ENCODE measurements at places on chromosomes 12 and 14.
A peak's percentile ranks its signal among the peaks of the same experiment; 100 is the strongest.

DNA sequence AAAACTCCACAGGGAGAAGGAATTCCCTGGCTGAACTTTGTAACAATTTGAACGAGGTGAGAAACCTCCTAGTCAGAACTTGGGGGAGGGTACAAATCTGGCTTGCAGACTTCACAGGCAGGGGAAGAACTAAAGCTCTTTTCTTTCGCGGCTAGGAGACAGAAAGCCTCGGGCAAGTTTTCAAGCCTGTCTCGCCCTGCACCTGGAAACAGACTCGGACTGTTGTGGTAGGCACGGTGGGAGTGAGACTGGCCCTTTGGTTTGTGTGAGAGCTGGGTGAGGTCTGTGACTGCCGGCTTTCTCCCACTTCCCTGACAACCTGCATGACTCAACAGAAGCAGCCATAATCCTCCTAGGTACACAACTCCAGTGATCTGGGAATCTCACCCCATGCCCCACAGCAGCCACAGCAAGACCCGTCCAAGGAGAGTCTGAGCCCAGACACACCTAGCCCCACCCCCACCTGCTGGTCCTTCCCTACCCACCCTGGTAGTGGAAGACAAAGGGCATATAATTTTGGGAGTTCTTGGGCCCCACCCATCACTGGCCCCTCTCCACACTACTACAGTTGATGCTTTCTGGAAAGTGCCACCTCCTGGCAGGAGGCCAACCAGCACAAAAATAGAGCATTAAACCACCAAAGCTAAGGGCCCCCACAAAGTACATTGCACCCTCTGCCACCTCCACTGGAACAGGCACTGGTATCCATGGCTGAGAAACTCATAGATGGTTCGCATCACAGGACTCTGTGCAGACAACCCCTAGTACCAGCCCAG is 102.7 kb upstream of the ST8SIA1 start:
- no peak for DNase-seq

- DNase-seq: no peak
Observed at GRCh38 chr12:47314996-47315395, 235.2 kb upstream of the AMIGO2 start.

- no peak for DNase-seq
Observed at GRCh38 chr14:97179573-97179972, 382.4 kb downstream of the VRK1 start.

- DNase-seq: no peak
Observed at GRCh38 chr14:24368212-24368561, 203 bp downstream of the NFATC4 start.

DNA sequence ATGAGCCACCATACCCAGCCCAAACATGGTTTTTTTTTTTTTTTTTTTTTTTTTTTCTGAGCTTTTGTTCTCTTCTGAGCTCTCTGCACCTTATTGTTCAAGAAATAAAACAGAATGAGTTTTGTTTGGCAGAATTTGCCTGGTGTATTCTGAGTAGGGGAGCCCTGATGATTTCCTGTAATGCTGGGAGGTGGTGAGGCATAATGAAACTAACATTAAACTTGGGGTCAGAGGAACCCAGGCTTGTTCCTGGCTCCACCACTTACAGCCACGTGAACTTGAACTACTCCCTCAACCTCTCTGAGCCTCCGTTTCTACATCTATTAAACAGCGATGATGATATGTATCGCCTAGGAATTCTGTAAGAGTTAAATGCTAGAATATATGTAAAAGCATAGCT is 276.3 kb upstream of the CRY1 start:
- DNase-seq: peak; percentile 50

- DNase-seq: no peak
Observed at GRCh38 chr12:81835783-81836182, 76.6 kb upstream of the PPFIA2 start.

- no peak for DNase-seq
Observed at GRCh38 chr14:98183556-98183955, 1088.4 kb downstream of the BCL11B start.

DNA sequence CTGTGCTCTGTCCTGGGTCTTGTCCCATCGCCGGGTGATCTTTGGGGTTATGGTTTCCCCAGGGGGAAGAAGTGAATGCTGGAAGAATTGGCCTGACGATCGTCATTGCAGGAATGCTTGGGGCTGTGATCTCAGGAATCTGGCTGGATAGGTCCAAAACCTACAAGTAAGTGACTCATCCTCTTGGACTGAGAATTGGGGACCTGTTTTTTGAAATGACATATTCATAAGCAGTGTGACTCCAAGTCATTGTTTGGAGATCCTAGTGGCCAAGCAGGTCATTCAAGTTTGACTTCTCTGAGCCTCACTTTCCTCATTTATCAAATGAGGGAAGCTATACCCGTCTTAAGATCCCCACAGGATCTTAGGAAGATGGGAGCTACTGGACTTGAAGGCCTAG is 25.8 kb downstream of the ERG28 start:
- no peak for DNase-seq

GRCh38 chr12:114414866-114415524 is 9.1 kb upstream of the TBX5 start:
- no peak for DNase-seq

DNA sequence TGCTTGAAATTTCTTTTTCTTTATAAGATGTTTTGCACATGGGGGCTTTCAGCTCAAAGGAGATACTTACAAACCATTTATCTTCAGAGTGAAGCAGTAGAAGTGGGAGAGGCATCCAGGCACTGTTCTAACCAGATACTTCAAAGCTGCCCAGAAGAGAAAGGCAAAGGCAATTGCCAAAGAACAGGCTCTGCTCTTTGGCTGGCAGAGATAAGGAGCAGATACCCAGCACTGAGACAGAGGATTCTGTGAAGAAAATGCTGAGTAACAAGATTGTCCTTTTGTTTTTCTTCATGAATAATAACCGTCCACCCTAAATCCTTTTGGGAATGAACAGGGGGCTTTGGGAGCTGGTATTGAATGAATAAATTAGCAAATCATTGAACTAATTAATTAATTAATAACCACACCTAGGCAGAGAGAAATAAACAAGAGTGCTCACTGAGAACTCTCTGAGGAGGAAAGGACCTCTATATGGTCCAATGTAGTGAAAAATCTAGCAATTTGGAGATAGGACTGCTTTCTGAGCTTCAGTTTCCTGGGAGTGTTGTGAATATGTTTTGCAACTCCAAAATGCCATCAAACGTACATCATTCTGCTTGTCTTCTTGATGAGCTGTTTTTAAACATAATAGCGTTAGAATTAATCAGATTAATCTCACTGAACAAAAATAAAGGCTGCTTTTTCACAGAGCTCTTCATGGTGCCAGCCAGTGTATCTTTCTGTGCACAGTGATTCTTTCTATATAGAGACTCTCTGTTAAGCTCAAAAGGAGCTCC is 192.8 kb upstream of the AMIGO2 start:
- DNase-seq: no peak

GRCh38 chr14:102736956-102737355 is 40.3 kb upstream of the TRAF3 start:
- no peak for DNase-seq

GRCh38 chr12:85657836-85658630 is 178.2 kb downstream of the RASSF9 start:
- DNase-seq: no peak

DNA sequence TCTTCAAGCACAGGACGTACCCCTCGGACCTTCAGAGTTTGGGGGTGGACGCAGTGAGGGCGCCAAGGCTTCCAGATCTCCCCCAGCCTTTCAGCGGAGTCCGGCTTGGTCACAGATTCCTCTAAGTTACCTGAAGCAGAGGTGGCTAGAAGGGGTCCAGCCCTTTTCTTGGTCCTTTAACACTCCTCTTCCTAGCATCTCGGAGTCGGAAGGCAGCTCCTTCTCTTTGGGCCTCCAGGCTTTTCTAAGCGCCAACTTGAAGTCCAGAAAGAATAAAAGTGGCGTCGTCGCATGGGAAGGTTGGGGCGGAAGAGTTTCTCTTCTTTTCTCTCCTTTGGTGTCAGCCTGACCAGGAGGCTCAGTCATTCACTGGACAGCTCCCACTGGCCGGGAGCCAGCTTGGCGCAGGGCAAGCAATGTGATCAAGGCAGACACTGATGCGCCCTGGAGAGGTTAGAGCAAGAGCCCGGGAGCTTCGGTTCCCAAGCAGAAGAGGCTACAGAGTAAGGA is 9.6 kb downstream of the OR6S1 start:
- DNase-seq: no peak

- no peak for DNase-seq
Observed at GRCh38 chr14:96482986-96483385, 19.2 kb upstream of the PAPOLA start.

GRCh38 chr12:103729499-103729898 is 111.5 kb downstream of the NT5DC3 start:
- no peak for DNase-seq

DNA sequence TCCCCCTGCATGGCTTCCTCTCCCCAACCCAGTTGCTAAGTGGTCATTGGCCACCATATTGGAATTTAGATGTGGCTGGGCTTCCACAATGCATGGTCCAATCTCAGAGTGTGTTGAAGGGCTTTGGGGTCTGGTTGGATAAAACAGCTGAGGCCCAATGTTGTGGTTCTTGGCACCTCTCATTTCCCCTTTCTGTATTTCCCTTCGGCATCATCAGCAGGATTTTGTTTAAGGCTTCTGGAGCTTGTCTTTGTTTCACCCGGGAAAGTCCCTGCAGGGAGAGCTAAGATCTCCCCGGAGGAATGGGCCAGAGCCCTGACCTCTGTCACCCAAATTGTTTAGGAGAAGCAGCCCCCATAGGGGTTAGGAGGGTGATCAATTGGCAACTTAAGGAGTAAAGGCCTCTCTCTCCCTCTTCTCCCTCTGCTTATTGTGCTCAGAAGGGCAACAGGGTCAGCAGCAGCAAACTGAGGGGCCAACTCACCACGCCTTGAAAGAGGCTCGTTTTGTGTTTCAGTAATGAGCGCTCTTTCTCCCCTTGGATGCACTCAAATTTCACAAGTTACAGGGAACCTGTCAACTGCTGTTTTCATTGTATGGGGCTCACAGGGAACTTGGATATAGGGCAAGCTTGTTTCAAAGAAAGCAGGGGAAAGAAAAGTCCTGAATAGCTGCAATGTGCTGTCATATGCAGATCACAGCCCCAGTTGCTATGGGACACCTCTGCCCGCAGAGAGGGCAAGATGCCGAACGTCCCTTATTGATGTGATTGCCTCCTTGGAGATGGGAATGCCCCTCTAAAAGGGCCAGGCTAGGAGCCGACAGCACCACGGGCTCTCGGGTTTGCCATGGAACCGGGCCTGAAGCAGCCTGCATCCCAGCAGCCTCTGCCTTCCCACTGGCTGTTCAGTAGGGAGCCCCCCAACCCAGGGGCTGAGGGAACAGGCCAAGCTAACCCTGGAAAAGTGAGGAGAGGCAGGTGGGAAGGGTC is 223.7 kb downstream of the ZFP36L1 start:
- DNase-seq: no peak

DNA sequence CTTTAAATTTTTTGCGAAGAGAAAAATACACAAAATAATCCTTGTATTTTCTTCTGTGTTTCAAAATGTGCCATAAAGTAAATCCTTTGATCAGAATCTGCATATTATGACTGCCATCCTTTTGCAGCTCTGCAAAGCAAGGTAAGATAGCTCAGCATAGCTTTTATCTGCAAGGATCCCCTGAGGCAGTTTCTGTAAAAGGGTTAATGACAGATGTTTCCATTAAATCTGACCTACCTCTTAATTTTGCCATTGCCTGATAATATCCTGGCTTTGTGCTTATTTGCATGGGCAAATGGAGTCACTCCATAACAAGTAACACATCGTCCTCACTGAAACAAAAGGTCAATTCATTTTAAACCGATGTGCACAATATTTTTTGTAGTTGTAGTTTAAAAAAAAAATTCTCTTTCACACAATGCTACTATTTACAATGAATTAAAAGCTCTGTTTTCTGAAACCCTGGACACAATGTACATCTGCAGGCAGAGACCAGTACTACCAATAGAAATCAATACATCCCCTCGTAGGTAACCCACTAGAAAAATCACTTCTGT is 108.5 kb upstream of the SOX5 start:
- DNase-seq: no peak

- DNase-seq: no peak
Observed at GRCh38 chr12:91327889-91328288, 145.3 kb upstream of the DCN start.

DNA sequence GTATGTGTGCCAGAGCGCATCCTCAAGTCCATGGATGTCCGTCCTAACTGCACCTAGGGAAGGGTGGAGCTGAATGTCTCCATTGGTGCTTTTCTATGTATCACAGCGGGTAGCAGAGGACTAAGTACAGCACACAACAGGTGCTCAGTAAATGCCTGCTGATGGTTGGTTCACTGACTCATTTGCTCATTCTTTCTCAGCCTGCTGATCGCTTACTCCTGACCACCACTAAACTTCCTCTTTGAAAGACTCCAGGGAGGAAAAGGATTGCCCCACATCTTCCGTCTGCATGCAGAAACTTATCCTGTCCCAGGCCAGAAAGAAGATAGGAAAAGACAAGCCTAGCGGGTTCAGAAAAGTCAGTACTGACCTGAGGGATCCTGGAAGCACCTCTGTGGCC is 66.3 kb downstream of the B4GALNT3 start:
- DNase-seq: no peak

GRCh38 chr12:128318341-128318740 is 51.4 kb downstream of the TMEM132C start:
- no peak for DNase-seq

- no peak for DNase-seq
Observed at GRCh38 chr12:17680220-17680619, 409.8 kb downstream of the RERGL start.

- DNase-seq: no peak
Observed at GRCh38 chr12:93059925-93060665, 131.0 kb upstream of the EEA1 start.

- no peak for DNase-seq
Observed at GRCh38 chr12:22850185-22850584, 225.2 kb downstream of the ETNK1 start.

DNA sequence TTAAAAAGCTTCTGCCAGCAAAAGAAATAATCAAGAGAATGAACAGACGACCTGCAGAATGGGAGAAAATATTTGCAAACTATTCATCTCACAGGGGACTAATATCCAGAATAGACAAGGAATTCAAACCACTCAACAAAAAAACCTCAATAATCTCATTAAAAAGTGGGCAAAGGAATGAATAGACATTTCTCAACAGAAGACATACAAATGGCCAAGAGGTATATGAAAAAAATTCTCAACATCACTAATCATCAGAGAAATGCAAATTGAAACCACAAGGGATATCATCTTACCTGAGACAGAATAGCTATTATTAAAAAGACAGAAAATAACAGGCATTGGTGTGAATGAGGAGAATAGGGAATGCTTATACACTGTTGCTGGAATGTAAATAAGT is 270.0 kb downstream of the DACT1 start:
- DNase-seq: no peak

DNA sequence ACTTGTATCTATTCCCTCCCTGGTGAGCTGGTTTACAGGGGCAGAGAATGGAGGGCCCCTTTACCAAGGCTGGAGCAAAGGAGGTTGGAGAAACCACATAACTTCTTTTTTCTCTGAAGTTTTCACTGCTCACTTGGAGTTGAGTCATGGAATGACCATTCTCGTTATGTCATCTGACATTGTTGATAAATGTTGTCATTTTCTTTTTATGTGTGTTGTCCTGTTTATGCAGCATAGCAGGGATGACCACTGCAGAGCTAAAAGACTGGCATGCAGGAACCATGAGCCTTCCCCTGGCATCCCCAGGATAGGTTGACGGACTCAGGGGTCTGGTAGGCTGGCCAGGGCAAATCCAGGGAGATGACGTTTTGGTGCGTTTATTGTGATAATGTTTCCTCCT is 256.8 kb upstream of the DDHD1 start:
- DNase-seq: no peak
